Breast epithelium (tissue), 4 donors: ENCODE measurements at places on chromosomes 1 and 21. TPM values are rescaled to one million over a fixed set of nuclear protein-coding genes. Genes with fewer than 3 reads are reported as not detected.

DNA sequence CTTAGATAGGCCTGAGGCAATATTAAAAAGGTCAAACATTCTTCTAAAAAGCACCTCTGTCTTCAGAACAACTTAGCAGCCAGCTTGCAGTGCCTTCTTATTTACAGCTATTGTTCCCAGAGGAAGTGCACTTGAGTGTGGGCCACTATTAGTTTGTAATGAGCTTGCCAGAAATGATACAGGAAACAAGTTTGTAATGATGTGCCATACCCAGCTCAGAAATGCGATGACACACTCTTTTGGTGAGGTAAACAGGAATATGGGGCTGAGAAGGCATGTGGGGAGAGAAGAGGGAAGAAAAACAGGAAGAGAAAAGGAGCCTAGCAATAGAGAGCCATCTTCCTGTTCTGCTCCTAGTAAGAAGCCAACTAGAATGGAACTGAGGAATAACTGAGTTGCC is 295.4 kb downstream of the AGBL4 start:
- no peak overlapping the region for H3K4me3 ChIP-seq
- H3K4me1 ChIP-seq: no peaks in the 10 kb centered on the region
- no peak for DNase-seq

Gene SEMA6C
- 2.9 TPM for total RNA-seq

DNA sequence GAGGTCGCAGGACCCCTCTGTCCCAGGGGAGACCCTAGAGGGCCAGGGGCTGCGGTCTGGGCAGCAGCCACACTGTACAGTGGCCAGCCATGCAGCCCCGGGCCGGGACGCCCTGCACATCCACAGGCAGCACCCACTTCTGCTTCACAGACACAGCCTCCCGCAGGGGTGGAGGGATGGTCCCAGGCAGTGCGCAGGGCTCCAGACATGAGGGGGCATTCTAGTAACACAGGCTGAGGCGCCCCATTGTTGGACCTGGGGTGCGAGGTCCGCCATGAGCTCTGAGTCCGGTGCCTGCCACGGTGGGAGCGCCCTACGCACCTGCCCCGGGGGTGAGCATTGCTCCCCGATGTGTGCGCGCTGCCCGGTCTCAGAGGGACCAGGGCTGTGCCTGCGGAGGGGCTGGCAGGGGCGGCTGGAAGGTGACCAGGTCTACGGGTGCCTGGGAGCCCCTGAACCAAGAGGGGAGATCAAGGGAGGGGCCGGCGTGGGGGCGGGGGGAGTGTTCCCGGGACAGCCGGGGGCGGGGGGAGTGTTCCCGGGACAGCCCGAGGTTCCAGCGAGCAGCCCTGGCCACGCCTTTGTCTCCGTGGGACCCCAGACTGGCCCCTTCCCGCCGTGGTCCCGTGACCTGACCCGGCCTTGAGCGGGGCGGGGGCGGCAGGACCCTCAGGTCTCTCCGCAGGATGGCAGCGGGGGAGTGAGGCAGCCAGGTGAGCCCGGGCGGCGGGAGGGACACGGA is 4.5 kb downstream of the MMEL1 start:
- no peaks in the 10 kb centered on the region for H3K36me3 ChIP-seq
- H3K27ac ChIP-seq: no peak overlapping the region
- H3K27me3 ChIP-seq: peaks cover 9% of the 10 kb centered on the region

Gene FYB2
- total RNA-seq: 11.3 TPM

- H3K4me1 ChIP-seq: no peaks in the 10 kb centered on the region
- no peaks in the 10 kb centered on the region for H3K27me3 ChIP-seq
- H3K36me3 ChIP-seq: no peaks in the 10 kb centered on the region
- H3K4me3 ChIP-seq: peak overlapping the region; percentile 1
- no peak overlapping the region for H3K27ac ChIP-seq
These were observed 181.8 kb upstream of the ADGRL4 start for GRCh38 chr1:79188337-79188736.

DNA sequence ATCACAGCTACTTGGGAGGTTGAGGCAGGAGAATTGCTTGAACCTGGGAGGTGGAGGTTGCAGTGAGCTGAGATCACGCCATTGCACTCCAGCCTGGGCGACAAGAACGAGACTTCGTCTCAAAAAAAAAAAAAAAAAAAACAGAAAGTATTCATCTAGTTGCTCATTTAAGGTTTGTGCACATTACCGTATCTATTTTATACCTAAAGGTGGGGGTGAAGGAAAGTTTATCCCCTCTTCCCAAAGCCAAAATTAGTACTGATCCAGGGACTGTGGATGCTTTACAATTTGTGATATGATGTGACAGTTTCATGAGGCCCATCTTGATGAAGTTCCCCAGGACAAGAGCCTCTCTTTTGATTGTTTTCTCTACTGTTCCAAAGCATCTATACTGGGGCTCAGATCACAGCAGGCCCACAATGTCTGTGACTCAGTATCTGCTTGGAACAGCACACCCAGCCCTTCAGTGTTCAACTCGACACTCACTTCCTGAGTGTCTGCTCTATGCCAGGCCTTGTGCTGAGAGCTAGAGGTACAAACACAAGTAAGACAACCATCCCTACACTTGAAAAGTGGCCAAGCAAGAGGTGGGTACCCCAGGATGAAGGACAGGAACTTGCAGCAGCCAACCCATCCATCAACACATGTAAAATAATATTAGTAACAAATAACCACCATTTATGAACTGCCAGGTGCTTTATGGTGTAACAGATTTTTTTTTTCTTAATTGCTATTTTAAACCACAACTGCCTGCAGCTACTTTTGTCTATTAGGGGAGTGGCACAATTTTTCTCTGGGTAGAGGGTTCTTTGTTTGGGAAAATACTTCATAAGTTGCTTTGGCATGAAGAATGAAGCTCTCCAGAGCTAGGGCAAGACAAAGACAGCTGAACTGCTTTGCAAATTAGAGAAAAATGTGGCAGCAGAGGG is 29.0 kb upstream of the KHDRBS1 start:
- no peak overlapping the region for H3K4me3 ChIP-seq
- no peaks in the 10 kb centered on the region for H3K27me3 ChIP-seq
- H3K27ac ChIP-seq: peak overlapping the region; percentile 54
- H3K4me1 ChIP-seq: no peaks in the 10 kb centered on the region

Gene OR14I1
- not detected for total RNA-seq

DNA sequence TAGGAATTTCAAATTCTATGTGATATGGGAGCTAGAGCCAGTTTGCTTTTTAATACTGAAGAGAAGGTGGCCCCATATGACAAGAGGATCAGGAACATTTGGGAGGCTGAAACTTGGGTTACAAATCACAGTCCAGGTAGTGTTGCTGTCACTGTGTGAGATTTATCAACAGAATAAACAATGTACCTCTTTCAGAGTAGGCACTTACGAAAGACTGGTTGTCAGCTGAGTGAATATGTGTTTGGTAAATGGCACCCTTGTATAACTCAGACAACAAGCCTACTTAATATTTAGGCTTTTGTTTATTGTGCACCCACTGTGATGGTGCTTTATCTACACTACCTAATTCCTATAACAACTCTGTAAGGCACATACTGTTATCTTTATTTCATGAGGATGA is 7.4 kb upstream of the HAO2 start:
- no peak overlapping the region for H3K4me3 ChIP-seq
- no peak overlapping the region for H3K27ac ChIP-seq
- no peaks in the 10 kb centered on the region for H3K36me3 ChIP-seq
- no peaks in the 10 kb centered on the region for H3K4me1 ChIP-seq
- DNase-seq: no peak
- no peaks in the 10 kb centered on the region for H3K27me3 ChIP-seq
